SIG-M5 (cell line): ENCODE measurements at places on chromosomes 11 and 22.

GRCh38 chr22:37144180-37144554 lies 5.5 kb downstream of the IL2RB start:
- no peak for DNase-seq

GRCh38 chr11:100632941-100633452 lies 54.1 kb upstream of the ARHGAP42 start:
- DNase-seq = no peak

DNA sequence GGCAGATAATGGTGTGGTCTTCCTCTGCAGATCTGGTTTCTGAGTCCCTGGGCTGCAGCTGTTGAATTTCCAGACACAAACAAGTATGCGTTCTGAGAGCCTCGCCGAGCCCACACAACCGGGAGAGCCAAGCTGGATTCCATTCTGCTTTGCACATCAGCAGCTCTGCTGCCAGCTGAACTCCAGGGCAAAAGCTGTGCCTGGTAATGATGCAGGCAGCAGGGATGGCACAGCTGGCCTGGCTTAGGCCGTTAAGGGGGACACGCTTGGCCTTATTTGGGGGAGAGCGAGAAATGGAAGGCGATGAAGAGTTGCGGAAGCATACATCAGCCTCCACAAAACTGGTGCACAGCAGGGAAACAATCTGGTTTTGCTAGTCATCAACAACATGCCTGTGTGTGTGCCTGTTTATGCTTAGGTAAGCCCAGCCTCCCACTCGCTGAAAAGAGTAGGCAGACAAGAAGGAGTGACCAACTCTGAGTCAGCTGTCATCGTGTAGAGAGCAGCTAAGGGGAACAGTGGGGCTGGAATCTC lies 25.1 kb downstream of the ADAMTS8 start:
- DNase-seq = no peak

- no peak for DNase-seq
Measured at GRCh38 chr11:3669742-3670183, 1.4 kb downstream of the CHRNA10 start.

- no peak for DNase-seq
Measured at GRCh38 chr11:19428206-19429002, 187.7 kb upstream of the E2F8 start.

GRCh38 chr11:126105022-126105747 lies 42.5 kb upstream of the CDON start:
- DNase-seq = no peak
